ENCODE measurements at places on chromosomes 4 and X.

GRCh38 chr4:86033171-86033570 lies 326.7 kb downstream of the MAPK10 start:
- DNase-seq: no peak

DNA sequence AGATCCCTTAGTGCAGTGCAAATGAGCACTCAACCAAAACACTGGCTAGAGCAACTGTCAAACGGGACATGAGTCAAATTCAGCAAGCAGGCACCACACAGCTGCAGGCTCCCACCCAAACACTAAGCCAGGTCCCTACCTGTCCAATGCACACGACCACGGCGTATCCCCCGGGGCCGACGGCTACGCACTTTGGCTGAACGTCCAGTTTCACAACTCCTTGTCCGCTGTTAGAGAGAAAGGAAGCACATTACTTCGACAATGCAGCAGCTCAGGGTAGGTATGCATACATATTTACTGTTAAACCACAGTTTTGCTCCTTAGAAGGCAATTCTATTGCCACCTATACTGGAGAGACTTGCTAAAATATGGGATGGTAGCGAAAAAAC lies 35.4 kb downstream of the WDR1 start:
- DNase-seq: no peak

- no peak for DNase-seq
Measured at GRCh38 chr4:46837639-46838038, 71.4 kb downstream of the COX7B2 start.

GRCh38 chr4:83527671-83528070 lies 8.2 kb upstream of the GPAT3 start:
- DNase-seq: no peak

- no peak for DNase-seq
Measured at GRCh38 chr4:156971676-156972378, at the start of gene PDGFC. TSS of gene PDGFC (minus strand) at chr4:156971799. CDS start at chr4:156970903, 896 bp downstream.

GRCh38 chr4:148780426-148781005 lies 338.3 kb upstream of the NR3C2 start:
- no peak for DNase-seq

GRCh38 chrX:121008920-121009319 lies 23.4 kb upstream of the CT47A1 start:
- DNase-seq: no peak

DNA sequence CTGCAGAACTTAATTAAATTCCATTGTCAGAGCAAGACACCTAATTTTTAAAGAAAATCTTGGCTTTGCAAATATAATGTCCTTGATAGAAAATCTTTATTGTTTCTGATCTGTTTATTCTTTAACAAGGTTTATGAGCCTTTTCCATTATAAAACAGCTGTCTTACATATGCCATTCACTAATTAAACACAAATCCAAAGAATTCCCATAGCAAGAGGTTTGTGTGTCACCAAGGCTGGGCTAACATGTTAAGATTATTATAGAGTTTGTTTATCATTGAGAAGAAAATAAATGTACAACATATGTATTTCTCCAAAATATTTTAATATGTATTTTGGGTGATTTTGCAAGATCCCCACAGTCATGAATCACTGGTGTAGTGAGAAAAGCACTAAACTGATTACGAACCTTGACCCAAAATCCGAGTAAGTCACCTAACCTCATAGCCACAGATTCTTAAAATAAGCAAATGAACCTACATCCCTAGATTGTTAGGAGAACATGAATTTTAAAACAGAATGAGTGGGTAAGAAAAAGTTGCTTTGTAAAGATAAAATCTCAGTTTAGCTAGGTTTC lies 694.8 kb upstream of the INTU start:
- DNase-seq: no peak

DNA sequence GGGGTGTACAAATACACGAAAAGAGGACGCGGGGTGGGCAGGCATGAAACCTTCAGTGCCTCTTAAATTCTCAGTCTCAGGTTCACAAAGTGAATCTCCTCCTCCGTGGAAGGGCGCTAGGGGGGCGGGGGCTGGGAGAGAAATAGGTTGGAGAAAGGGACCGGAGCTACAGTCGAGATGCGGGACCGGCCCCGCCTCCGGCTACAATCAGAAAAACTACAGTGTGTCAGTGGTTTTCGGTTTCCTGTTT lies 3.4 kb downstream of the MAML3 start:
- no peak for DNase-seq

- no peak for DNase-seq
Measured at GRCh38 chr4:8103421-8104390, 54.9 kb downstream of the ABLIM2 start.

DNA sequence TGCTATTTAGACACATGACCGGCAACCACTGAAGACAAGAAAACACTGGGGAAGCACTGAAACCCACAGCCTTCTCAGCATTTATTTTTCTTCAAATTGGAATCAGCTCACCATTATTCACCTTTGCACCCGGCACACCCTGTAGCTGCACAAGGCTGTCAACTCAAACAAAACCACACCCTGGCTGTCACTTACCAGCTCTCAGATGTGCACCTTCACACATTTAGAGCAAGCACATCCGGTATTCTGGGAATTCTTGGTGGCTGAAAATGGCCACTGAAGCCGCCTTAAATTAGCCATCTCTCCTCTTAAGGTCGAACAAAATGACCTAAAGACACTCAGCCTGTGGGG lies 5.9 kb downstream of the ZFYVE28 start:
- no peak for DNase-seq

GRCh38 chr4:76762137-76763130 lies 135.5 kb downstream of the SOWAHB start:
- DNase-seq: no peak

GRCh38 chrX:92260102-92260501 lies 480.9 kb downstream of the PCDH11X start:
- DNase-seq: no peak

DNA sequence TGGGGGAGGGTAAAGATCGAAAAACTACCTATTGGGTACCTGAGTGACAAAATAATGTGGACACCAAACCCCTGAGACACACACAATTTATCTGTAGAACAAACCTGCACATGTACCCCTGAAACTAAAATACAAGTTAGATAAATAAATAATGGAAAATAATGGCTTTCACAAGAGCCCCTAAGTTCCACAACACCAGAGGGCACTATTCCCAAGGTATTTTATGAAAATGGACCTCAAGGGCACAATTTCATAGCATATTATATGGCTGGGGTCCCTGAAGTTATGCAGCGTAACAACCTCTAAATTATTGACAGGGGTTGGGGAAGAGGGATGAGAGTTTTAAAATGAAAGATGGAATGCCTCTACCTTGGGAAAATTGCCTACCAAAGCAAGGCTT lies 81.3 kb upstream of the TMEM33 start:
- no peak for DNase-seq

DNA sequence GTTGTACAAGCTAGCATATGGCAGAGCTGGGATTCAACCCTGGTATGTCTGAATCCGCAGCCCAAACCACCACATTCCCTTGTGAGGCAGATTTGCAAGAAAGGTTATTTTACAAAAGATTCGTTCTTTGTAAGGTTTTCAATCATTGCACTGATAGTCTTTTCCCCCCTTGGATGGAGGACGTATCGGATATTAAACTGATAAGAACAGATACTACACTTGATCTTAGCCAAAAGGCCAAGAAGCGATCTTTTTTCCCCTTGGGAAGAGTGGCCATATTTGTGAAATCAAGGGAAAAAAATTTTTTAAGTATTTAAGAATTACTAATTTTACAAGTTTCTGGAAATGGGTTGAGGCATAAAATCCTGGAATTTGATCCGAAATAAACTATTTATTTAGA lies 34.4 kb upstream of the MSMO1 start:
- DNase-seq: no peak
